ENCODE measurements at places on chromosomes 5 and 9.

DNA sequence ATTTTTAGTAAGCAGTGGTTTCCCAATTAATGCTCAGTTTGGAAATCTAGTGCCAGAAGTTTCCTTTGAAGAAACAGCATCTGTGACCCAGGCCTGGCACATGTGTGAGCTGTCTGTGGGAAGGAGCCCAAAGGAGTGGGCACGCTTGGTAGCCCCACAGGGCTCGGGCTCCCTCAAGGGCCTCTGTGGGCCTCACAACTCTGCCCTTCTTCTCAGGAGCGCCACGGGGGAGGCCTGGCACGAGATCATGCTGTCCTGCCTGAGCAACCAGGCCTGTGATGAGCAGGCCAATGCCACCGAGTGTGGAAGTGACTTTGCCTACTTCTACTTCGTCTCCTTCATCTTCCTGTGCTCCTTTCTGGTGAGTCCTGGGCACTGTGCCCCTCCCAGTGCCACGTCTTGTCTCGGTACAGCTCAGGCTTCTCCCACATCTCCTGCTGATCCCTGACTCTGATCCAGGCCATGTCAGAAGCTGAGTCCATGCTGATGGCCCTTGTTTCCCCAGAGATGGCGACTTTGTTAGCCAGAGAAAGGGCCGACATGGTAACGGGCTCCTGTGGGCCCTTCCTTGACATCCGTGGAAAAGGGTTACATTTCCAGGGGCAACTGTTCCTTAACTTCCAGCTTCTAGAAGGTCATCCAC, 200.4 kb downstream of the CACNA1B start:
- no peak for DNase-seq

DNA sequence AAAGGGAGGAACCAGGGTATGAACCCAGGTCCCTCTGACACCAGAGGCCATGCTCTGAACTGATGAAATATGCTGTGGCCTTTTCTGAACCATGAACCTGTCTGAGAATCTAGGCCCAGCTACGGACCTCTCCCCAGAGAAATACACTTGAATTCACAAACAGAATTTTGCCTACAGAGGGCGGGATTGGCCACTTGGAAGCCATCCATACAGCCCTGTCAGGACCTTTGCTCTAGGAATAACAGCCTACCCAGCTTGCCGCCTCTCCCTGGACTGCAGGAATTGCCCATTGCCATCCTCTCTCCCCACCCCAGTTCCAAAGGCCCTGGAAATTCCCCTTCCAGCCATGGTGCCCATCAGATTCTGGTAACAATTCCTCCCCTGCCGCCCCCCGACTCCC, 26.6 kb downstream of the MORN5 start:
- no peak for DNase-seq

GRCh38 chr5:88452820-88453219, 184.2 kb upstream of the TMEM161B start:
- DNase-seq: no peak

GRCh38 chr9:124890179-124890578, 28.2 kb downstream of the ARPC5L start:
- DNase-seq: no peak

DNA sequence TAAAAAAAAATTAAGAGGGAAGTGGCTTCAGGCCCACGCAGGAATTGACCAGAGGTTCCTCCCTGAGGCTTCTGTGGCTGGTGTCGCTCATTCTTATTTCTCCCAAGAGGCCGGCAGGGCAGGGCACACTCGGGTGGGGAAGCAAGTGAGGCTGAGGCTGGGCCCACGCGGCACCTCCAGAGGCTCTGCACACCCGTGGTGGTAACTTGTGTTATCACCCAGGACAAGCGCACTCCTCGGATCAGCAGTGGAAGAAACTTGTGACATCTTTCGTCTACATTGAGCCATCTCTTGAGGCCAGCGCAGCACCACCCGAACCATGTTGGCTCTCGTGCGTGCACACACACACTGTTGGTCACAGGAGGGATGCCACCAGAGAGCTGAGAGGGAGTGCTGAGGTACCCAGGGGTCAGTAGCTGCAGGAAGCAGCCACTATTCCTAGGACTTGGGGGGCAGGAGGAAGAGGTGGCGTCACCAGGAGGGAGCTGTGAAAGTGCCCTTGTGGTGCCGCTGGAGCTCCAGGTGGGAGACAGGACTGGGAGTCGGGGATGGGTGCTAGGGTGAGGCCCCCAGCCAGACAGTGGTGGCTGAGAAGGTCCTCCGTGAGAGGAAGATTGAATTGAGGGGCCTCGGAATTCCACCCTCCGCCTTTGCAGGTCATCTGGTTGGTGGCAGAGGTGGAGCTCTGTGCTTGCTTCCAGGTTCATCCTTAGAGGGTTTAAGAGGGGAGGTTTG, 6.4 kb downstream of the NDUFS6 start:
- no peak for DNase-seq

GRCh38 chr9:88973281-88974045, 17.8 kb upstream of the S1PR3 start:
- no peak for DNase-seq

- no peak for DNase-seq
Observed at GRCh38 chr5:139335811-139336210, 5.8 kb upstream of the PAIP2 start.

GRCh38 chr5:139043157-139043905, 154.8 kb downstream of the SIL1 start:
- DNase-seq: no peak

DNA sequence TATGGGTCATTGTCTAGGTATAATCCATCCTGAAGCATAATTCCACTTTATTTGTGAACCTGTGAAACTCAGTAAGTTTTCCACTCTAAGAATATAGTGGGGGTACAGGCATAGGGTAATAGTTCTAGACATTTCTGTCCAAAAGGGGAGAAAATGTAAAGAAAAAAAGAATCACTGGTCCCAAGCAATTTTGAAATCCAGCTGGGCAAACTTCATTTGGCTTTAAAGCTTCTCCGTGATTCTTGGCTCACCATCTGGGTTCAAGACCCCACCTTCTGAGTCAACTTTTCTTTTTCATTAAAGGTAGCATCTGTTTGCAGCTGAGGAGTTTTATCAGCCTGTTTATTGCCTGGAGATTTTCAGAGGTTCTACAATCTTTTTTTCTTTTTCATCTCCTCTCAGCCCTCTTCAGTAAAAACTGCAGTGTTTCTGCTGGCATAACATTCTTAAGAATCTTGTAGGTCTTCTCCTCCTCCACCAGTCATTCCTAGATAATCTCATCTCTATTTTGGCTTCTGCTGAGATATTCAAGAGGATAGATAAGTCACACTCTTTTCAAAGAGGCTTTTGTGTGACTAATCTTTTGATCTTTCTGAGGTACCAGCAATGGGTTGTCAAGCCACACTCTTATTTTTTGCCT, 126.1 kb upstream of the PITX1 start:
- no peak for DNase-seq

GRCh38 chr5:178432421-178433272, 157.5 kb downstream of the COL23A1 start:
- no peak for DNase-seq

DNA sequence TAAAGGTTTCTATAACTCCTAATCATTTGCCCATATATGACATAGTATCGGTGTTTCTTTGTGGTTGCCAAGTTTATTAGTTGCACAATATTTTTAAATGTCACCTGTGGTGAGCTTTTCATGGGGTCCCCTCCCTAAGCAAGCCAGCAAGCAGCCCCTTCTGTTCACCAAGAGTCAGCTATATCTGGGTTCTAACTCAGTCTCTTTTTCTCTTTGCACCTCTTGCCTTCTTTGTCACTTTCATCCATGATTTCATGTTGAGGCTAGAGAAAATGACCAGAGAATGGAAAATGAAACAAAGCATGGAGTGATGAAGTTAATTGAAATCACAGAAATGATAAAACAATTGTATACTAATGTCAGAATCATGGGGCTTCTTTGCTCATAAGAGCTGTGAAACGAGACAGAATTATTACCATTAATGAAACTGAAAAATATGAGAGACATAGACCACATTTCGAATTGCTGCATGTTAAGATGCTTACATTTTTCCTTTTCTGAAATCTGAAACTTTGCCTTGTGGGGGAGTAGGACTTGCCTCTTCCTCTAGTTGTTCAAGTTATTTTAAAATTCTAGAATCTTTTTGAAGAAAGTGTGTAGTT, 75.7 kb downstream of the CAMK4 start:
- no peak for DNase-seq

DNA sequence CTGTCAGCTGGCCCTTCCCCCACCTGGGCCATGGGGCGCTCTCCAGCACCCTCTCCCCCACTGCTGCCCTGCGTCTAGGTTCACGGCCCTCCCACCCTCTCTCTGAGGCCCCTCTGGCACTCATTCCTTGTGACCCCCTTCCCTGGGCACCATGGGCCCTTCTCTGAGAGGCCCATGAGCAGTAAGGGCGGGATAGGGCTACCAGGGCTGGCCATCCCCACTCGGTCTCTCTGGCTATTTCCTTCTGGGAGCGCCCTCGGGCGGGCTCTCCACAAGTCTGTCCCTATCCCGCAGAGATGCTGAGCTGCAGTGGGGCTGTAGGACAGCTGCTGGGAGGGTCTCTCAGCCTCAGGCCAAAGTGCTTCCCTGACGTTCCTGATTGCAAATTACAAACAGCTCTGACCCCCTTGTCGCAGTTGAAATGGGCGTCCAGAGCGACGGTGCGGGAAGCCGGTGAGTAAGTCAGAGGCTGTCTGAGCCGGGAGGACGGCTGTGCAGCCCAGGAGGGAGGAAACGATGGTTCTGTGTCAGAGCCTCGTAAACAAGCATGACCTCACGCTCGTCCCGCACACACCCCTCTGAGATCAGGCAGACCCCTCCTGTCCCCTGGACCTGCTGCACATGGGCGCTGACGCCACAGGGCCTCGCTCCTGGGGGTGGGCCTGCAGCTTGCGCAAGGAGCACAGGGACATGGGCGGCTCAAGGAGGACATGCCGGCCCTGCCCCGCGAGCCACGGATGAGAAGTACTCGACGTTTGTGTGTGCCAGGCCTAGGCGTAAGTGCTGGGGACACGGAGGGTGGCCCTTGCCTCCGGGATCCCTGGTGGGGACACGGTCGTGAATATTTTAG, 36.3 kb upstream of the GFPT2 start:
- no peak for DNase-seq

GRCh38 chr5:68431601-68432337, 216.2 kb downstream of the PIK3R1 start:
- DNase-seq: no peak

DNA sequence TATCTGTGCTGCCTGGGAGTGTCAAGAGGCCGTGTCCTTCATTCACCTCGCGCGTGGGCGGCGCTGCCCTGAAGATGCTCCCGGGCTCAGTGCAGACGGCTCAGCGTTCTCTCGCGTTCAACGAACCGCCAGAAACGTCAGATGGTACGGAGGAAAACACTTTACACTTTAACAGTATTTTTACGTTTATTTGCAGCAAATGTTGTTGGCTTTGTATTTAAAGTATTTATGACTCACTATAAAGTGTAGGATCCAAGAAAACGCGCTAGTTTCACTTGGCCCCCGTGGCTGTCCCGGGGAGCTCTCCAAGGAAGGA, 544 bp upstream of the ERCC6L2 start:
- peak; percentile 56 for DNase-seq

- DNase-seq: peak; percentile 31
Observed at GRCh38 chr9:129327552-129328328, 149.7 kb upstream of the IER5L start.

DNA sequence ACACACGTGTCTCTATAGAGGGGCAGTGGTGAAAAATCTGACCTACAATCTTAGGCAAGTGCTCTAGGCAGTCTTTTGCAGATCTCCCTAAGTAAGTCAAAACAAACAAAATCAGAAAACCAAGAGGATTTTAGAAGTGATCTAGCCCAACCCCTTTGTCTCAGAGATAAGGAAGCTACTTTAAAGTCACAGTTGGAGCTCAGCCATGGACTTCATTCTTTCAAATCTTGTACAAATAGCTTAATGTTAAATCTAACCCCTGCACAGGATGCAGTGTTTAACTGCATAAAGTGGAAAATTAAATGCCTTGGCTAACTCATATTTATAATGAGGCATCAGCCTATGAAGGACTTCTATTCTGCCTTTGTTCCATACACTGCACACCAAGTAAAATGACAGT, 135.1 kb upstream of the RFX3 start:
- DNase-seq: no peak

DNA sequence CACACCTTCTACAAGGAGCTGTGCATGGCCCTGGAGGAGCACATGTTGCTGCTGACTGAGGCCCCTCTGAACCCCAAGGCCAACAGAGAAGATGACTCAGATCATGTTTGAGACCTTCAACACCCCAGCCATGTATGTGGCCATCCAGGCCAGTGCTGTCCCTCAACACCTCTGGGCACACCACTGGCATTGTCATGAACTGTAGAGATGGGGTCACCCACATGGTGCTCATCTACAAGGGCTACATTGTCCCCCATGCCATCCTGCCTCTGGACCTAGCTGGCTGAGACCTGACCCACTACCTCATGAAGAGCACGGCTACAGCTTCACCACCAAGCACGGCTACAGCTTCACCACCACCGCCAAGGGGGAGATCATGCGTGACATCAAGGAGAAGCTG, 49.0 kb upstream of the FBXL7 start:
- no peak for DNase-seq

DNA sequence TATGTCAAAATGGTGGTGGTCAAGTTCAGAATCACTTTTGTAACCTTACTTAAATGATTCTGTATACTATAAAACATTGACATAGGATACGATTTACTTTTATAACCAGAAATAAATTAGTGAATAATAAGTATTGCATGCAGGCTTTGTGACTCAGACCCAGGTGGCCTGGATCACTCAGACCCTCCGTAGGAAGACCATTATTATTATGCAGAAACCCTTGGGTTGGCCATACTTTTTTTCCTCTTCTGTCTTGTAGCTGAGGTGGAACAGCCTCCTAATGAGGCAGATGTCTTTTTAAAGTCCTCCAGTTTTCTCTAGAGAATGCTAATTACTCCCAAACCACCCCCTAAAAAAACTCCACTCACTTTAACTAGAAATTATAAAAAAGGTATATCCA, 121.9 kb downstream of the LPAR1 start:
- no peak for DNase-seq

DNA sequence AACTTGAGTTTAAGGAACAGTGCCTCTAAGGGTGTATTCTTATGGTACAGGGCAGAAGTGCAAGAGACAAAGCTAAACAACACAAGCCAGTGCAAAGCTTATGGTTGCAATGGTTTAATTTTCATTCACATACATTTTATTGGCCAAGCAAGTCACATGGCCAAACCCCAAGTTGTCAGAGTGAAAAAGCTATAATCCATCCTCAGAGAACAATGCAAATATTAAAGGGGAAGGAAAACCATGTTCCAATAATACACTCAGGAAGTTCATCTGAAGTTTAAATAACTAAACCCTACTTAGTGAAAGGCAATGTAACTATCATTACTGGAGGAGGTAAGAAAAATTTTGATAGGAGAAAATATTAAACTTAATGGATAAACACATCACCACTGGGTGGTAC, 26.6 kb upstream of the TLR4 start:
- no peak for DNase-seq

DNA sequence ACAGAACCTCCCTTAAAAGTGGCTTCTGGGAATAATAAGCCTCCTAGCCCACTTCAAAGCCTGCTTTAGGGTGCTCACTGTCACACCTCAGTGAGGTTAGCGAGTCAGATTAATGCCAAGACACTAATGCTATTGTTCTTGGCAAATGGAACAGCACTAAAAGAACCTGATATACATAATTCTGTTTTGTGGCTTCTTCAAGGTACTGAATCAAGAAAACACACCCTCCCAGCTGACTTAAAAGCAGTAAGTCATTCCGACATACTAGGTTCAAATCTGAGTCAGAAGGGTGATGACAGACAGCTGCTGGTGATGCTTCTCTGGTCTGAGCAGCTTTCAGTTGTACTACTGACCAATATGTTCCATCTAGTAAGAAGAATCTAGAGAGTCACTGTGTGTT, 121.6 kb downstream of the OXCT1 start:
- no peak for DNase-seq

All from NCI-H2171 treated with DMSO at 0.1 percent for 48 hours (cell line).